Activated T-cell treated with anti-CD3 and anti-CD28 coated beads for 4 hours (primary cell): ENCODE measurements at places on chromosomes 3 and 15.

- DNase-seq, result no peak
Observed at GRCh38 chr3:64885055-64885454, 197.3 kb upstream of the ADAMTS9 start.

DNA sequence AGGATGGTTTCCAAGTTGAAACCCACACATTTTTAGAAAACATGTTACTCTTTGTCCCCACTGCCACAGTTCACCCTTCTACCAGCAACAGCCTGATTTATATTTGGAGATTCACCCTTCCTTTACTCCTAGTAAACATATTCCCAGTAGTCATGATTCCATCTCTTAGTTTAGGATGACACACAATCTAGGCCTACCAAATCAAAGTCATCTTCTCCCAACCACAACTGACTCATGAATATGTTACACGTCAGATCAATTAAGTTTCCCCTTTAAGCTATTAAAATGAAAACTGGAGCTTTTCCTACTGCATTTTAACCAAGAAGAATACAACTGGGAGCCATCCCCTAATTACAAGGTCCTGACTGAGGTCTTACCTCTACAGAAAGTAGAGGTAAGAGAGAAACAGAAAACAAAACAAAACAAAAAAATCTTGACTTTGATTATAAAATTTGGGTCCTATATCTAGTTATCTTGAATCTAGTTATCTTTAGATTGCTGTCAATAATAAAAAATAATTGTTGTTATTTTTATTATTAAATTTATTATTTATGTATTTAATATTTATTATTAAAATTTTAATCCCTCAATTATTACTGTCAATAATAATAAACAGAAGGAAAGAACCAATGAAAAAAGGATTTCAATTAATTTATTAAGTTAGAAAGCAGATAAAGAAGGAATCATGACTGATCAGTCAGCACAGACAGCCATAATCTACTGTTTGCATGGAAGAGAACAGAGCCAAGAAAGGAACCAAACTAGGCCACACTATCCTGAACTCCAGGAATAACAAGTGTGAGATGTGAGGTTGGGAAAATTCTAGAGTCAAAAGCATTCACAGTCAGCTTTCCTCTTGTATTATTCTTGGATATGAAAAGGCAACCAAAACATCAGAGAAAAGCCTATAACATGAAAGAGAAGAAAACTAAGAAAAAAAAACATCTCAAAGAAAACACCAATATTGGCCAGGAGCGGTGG, 12.5 kb downstream of the DPH6 start:
- no peak for DNase-seq

DNA sequence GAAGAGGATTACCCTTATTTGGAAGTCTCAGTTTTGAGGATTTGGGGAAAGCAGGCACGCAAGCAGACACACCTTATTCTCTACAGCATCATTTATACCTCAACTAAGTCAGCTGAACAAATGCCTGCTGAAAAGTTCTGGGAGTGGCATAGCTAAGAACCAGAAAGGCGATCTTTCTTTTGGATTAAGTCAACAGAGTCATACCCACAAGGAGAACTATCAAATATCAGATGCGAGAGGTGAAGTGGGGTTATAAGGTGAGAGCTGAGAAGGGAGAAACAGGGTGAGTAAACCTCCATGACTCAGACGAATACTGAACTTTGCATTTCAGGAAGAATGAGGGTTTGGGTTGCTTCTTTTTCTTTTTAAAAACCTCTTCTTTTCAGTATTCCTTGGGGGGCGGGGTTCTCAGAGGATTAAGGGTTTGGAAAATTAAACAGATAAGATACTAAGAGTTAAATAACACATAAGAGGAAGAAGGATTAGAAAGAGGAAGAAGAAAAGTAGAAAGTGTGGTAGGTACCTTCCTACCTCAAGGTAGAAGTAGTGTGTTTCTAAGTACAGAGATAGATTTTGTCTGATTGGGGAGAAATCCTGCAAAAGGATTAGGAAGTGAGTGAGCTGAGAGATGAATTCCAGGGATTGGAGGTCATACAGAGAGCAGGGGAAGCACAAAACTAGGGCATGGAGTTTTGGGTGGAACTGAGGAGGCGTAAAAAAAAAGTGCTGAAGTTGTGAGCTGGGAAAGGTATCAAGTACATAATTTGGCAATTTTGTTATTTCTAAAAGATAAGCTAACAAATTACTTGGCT, 41.3 kb upstream of the ICE2 start:
- DNase-seq, result no peak

GRCh38 chr3:100089812-100090668, 24.3 kb downstream of the FILIP1L start:
- DNase-seq, result no peak

- DNase-seq, result no peak
Observed at GRCh38 chr15:80060356-80061006, 1.0 kb downstream of the ZFAND6 start.

DNA sequence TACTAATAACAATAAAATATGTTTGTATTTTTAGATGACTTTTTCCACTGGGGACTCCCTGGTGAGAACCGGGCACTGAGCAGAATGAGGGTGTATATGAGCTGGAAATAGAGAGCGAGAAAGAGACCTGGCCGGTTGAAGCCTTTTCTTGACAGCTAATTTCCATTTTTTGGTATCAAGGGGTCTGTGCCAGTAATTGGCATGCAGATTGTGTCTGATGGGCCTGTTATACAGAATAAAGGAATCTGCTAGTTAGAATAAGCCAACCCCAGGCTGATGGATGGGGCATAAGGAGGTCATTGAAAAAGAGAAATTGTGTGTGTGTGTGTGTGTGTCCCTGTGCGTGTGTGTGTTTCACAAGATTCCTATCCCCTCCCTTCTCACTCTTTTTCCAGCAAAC, 83.9 kb downstream of the IL20RB start:
- DNase-seq, result no peak

DNA sequence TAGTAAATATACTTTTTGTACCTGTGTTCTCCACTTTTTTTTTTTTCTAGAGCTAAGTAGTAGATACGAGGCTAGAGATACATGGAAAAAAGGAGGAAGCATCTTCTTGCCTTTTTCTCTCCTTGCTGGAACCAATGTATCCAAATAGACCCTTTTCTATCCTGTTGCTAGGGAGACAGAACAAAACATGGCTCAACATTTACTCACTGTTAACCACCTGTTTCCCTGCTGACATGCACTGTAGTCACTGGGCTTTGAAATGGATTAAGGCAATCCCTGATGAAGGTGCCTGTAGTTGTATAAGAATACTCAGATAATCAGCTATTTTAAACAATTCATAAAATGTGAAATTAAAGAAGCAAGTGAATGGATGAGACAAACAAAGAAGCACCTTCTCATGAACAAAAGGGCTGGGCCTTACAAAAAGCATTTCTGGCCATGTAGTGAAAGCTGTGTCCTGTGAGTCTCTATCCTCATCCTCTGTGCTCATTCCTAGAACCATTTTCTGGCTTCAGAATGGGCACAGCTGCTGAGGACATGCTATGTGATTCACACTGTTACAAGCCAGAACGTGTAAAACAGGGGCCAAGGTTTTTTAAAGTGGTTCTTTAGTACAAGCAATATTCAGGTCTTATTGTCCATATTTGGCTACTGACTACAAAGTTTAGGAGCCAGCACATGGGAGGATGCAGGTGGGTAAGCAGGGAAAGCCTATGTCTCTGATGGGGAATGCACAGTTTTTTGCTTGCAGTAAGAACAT, 100.4 kb upstream of the NDN start:
- DNase-seq, result no peak

DNA sequence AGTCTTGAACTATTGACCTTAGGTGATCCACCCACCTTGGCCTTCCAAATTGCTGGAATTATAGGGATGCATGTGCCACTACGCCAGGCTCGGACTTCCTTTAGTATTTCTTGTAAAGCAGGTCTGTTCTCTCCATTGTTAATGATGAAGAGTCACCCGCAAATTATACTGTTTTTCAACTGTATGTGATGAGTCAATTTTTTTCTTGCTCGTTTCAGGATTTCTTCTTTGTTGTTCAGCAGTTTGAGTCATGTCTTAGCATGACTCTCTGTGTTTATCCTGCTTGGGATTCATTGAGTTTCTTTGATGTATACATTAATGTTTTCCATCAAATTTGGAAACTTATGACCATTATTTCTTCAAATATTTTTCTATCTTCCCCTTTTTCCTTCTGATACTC, 28.9 kb downstream of the GRAMD1C start:
- DNase-seq, result no peak

DNA sequence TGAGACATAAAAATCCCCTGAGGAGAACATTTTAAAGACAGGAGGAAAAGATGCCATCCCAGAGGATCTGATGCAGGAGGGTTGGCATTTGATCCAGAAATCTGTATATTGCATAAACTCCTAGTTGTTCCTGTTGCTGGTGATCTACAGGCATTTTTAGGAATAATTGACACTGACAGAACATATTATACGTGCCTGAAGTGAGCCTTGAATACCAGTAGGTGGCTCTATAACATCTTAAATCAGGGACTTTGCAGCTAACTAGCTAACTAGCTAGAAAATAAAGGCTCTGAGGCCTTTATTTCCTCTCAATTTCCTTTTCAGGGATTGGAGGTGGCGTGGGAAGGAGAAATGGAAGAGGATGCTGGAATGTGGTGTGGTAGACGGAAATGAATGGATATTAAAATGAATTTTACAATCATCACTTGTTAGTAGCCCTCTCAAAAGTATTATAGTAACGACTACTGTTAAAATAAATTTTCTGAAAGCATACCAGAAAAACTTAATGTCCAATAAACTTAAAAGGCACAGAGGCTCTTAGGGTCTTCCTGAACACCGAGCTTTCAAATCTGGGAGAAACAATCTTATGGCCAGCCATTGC, 73.8 kb upstream of the ZBED2 start:
- no peak for DNase-seq

- no peak for DNase-seq
Observed at GRCh38 chr3:77620009-77620408, 580.1 kb downstream of the ROBO2 start.

- no peak for DNase-seq
Observed at GRCh38 chr15:81098861-81099651, 35.0 kb upstream of the CFAP161 start.

- DNase-seq, result no peak
Observed at GRCh38 chr15:95300958-95301357, 1029.5 kb upstream of the NR2F2 start.

GRCh38 chr3:122458992-122459391, 43.1 kb upstream of the WDR5B start:
- DNase-seq, result no peak
